ENCODE measurements at places on chromosomes 7 and 10.

DNA sequence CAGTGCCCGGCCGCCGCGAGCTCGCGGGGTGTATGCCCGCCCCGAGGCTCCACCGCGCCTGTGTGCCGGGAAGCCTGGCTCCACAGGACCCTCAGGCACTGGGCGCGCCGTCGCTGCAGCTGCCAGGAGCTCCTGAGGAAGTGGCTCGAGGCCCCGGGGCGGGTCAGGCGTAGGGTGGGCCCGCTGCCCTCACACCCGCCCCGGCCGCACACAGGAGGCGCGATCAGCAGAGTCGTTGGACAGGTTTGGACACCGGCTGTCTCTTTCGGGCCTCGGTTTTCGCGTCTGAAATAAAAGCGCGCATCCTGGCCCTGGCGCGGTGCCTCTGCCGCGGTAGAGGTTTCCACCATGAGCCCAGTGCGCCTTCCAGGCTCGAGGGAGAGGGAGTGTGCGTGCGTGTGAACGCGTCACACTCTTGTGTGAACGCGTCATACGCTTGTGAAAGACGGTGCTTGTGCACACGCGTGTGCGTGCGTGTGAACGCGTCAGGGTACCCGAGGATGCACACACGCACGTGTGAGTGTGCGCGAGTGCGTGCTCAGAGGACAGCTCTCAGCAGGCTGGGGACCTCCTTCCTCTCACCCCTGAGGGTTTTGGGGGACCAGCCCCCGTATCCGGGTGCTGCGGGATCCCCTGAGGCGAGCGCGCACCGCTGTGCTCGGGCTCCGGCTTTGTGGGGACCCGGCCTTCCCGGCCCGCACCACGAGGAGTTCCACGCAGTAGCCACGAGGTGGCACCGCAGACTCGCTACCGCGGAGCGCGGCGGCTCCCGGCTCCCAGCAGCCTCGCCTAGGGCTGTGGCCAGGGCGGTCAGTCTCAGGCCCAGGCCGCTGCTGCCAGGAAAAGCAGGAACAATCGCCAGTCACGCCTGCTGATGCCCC lies 83.8 kb downstream of the BMS1 start:
- DNase-seq = no peak

GRCh38 chr10:47058961-47059391 lies 147.7 kb downstream of the PTPN20 start:
- DNase-seq = no peak

DNA sequence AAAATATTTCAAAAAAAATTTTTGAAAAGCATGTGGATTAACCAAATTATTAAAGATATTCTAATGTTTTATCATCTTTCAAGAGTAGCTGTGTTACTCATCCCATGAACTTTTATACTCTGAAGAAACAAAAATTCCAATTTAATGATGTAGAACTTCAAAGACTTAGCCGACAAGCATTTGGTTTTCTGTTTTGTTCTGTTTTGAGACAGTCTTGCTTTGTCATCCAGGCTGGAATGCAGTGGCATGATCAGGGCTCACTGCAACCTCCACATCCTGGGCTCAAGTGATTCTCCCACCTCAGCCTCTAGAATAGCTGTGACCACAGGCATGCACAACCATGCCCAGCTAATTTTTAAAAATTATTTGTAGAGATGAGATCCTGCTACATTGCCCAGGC lies 17.8 kb upstream of the LCOR start:
- DNase-seq = no peak

DNA sequence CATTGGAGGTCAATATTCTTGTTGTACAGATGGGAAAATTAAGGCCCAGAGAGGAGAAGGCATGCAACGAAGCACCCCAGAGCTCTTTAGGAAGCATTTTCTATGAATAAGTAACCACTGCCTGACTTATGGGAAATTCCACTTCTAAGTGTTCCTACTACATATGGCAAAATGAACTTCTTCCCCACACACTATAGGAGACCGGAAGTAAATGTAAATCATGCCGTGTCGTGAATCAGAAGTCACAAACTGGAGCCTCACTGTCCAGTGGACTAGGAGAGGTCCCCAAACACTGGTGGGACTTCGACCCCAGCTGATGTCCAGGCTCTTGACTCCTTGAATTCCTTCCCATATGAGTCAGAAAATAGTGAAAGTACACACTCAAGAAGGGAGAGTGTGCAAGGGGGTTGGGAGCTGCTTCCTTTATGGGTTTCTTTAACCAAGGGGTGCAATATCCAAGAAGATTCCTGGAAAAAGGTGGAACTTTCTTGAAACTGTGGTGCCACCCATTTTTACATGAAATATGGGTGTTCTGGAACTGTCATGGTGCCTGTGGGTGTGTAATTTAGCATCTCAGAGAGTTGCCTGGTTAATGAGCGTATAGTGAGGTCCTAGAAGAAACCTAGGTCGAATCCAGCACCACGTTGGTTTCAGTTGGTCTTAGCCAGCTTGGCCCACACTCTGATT lies 6.7 kb downstream of the RASSF4 start:
- DNase-seq = no peak

- DNase-seq = peak; percentile 31
These were observed 53.5 kb downstream of the AOAH start for GRCh38 chr7:36670585-36671431.

DNA sequence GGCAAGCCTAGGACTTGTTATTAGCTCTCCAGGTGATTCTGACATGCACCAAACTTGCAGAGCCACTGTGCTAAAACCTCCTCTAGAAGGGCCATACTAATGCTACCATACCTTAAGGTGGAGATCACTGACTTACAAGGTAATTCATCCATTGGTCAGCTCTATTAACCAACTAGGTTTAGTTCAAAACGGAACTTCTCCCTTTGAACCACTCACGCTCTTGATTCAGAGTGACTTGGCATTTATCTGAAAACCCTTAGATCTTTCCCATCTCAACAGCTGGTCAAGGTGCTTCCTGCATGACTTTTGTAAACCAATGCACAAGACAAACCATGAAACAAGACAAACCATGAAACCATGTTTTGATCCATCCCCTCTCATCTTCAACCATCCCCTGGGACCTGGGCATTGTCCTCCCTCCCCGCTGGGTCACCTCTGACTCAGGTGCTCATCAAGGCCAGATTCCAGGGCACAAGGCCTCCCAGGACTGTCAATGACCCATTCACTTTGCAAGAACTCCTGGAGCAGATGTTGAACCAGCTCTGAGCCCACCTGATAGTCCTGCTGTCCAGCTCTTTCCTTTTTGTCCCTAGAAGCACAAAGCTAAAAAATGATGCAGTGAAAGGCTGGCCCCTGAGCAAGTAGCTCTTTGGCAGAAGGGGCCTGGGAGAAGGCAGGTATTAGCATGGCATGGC lies 18.8 kb downstream of the IMPDH1 start:
- DNase-seq = no peak

GRCh38 chr7:27176962-27177794 lies 3.1 kb upstream of the HOXA10 start:
- no peak for DNase-seq

DNA sequence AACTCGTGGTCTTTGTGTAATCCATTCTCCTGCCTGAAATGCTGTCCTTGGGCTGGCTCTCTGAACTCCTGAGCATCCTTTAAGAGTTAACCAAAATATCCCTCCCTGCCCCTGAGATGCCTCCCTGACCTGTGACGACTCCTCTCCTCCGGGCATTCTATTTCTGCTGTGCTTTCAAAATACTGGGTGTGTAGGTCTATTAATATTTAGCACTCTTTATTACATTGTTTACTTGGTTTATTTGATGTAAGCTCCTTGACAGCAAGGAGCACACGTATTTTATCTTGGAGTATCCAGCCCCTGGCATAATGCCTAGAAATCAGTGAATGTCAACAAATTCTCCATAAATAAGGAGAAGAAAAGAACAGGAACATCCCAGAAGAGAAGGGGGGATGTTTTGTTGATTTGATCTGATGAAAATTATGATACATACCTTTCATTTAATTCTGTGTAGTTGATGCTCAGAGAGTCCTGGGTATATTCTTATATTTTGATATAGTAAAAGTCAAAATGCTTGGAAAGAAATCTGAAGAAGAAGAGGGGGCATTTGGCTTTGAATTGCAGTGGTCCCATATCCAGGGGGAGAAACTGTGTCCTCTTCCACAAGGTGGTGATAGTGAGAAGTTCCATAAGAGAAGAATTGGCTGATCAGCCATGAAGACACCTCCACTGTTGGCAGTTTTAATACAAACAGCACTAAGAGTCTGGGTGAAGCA lies 107.7 kb upstream of the MPP7 start:
- no peak for DNase-seq

- no peak for DNase-seq
These were observed at the start of gene SYNPO2L for GRCh38 chr10:73655990-73656298. Gene SYNPO2L, minus strand, starts transcription at chr10:73656029. Its CDS starts 107 bp downstream, at chr10:73655922.

DNA sequence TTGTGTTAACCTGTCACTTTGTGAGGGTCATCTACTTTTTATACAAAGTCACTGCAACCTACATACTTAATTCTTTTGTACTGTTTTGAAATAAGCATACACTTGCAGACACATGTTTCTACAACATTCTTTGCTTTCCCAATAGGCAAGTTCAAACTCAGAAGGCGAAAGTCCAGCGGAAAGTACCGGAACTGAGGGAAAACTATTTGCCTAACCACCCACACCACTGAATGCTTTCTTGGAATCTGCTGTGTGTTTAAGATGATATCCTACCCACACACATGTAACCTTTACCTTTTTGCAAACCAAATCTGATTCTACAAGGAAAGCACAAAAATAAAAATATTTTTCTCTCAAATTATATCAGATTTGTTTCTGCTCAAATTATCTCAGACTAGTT lies 139.4 kb upstream of the AGR3 start:
- DNase-seq = no peak

GRCh38 chr7:121505021-121505420 lies 108.9 kb upstream of the FAM3C start:
- no peak for DNase-seq

DNA sequence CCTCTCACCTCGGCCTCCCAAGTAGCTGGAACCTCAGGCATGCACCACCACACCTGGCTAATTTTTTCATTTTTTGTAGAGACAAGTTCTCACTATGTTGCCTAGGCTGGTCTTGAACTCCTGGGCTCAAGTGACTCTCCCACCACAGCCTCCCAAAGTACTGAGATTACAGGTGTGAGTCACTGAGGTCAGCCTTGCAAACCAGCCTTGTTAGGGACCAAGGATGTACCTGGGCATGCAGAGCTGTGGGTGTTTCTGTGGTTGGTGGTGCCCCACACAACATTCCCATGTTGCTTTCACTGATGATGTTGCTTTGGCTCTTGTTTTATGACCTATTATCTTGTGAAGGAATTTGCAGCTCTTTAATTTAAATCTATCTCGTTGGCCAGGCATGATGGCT lies 54.8 kb downstream of the OTUD1 start:
- DNase-seq = no peak

DNA sequence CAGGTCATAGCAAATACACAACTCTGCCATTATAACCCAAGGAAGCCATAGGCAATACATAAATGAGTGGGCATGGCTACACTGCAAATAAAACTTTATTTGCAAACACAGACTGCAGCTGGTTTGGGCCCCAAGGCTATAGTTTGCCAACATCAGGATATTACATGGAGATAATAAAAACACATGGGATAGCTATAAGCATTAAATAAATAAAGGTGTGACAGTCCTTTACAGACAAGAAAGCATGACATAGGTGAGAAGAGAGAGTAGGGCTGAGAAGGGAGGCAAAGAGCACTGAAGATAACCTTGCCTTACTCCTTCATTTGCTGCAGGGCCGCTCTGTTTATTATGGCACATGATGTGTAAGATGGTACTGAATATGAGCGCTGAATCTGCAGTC lies 135.1 kb upstream of the GHITM start:
- no peak for DNase-seq

- no peak for DNase-seq
These were observed 30.9 kb upstream of the ITGB8 start for GRCh38 chr7:20299647-20300312.

GRCh38 chr10:31819391-31819820 lies 109.2 kb downstream of the ARHGAP12 start:
- no peak for DNase-seq

DNA sequence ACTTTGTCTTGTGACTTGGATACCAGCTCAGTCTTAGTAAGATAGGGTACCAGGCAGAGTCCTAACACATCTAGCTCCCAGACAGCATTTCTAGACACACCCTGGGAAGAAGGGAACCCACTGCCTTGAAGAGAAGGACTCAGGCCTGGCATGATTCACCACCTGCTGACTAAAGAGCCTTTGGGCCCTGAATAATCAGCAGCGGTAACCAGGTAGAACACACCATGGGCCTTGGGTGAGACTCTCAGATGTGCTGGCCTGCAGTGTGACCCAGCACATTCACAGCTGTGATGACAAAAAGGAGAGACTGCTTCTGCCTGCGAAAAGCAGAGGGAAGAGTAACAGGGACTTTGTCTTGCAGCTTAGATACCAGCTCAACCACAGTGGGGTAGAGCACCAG lies 10.4 kb upstream of the TNKS2 start:
- DNase-seq = no peak

- no peak for DNase-seq
These were observed 260.6 kb downstream of the KCNMA1 start for GRCh38 chr10:77377034-77377433.

GRCh38 chr7:129351320-129351719 lies 82.9 kb upstream of the STRIP2 start:
- DNase-seq = no peak

DNA sequence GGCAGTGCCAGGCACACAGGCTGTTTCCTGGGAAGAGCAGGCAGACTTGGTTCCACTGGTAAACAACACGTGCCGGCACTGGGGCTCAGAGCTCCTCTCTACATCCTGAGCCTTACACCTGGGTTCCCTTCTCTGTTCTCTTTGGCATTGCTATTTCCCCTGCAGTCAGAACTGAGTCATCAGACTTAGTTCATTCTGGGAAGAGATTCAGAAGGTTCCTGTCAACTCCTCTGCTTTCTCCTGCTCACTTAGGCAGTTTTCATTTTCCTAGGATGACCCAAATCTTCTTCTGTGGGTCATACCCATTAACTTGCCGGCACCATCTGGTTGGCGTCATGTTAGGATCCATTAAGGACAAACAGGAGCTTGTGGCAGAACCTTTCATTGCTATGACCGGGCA lies 33.4 kb upstream of the LRRC18 start:
- DNase-seq = no peak

DNA sequence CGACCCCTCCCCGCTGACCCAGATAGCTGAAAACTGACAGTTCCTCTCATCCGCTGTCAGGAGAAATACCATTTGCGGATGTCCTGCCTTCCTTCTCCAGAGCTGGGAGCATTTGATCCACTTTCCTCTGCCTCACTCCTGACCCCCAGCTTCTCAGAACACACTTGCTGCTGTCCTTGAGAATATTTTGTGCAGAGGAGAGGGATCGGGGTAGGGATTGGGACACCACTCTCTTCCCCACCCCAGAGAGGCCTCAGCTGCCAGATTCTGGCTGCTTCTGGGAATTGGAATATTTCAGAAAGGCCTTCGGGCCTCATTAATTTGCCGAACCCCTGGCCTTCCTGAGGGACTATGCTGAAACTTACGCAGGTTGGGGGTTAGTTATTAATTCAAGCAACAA lies 97.0 kb downstream of the C10orf105 start:
- DNase-seq = no peak

GRCh38 chr10:18145652-18146051 lies 5.4 kb downstream of the CACNB2 start:
- no peak for DNase-seq

DNA sequence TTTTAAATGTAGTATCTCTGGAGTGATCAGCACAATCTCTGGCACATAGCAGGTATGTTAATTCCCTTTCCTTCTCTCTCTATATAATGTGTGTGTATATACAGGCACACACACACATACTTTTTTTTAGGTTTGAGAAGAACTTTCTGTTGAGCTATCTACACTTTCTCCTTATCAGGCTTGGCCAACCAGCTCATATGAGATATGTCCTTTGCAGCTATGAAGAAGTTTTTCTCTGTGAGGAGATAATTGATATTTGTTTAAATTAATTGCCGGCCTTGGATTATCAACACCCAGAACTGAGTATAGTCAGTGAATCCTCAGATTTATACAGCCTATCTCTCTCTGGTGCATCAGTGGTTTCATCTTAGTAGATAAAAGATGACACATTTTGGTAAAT lies 2.3 kb upstream of the MCU start:
- no peak for DNase-seq

All from stimulated activated CD4-positive, alpha-beta T cell treated with anti-CD3 and anti-CD28 coated beads, TNF-alpha, amount 100 ng/mL, for 1 hour (primary cell).